Germinal center (tissue), 1 donor: ENCODE measurements at places on chromosomes 4 and X.

DNA sequence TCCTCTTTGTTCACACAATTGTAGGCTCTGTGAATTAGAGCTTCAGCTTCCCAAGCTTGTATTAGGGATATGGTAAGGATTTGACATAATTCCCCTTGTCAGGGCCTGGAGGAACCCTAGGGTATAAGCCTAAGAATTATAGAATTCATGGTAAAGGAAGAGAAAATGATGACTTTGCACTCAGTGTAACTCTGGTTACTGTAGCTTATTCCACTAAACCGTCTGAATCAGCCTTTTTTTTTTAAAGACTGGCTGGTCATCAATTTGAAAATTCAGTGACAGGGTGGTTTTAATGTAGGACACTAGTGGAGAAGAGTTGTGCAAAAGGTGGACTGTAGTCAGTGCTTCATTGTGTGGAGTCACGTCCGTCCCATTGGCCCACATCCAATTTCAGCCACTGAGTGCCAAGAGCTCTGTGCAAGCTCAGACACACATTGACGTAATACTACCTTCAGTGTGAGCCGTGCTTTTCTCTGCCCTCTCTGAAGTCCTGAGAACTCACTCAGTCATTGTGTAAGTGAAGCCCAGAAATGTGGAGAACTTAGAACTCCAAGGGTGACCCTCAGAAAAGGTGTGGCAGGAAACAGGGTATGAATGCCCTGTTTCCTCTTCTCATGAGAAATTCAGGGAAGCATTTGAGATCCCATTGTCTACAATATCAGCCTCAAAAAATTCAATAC, 449.8 kb downstream of the C4orf33 start:
- DNase-seq: no peak

GRCh38 chrX:76921176-76921575, 493.7 kb downstream of the MAGEE1 start:
- no peak for DNase-seq

- DNase-seq: no peak
These were observed 427 bp downstream of the LAMTOR3 start for GRCh38 chr4:99893839-99894160.

DNA sequence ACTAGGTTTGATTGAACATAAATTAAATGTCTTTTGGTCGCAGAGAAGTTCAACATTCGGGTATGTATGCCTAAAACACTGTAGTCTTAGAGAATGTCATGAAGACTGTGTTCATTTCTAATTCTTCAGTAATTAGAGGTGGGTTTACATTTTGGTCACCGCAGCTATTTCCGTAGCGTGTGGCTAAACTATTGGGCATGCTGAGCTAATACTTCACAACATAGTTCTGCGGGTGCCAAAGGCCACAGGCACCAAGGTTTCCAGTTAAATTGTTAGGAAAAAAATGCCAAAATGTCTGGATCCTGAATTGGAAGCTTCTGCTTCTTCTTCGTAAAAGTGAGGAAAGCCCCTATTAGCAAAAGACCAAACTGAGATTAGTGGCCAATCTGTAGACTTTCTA, 25.1 kb downstream of the SMIM31 start:
- DNase-seq: no peak

- no peak for DNase-seq
These were observed 84.5 kb downstream of the PRKG2 start for GRCh38 chr4:81130569-81130968.

GRCh38 chr4:145888393-145888792, 50.2 kb downstream of the ZNF827 start:
- no peak for DNase-seq

GRCh38 chr4:41644288-41644914, 104.1 kb downstream of the PHOX2B start:
- DNase-seq: peak; percentile 15

GRCh38 chr4:156803056-156803455, 168.5 kb downstream of the PDGFC start:
- DNase-seq: no peak

GRCh38 chrX:15683193-15683592, 18.6 kb upstream of the CLTRN start:
- DNase-seq: no peak

DNA sequence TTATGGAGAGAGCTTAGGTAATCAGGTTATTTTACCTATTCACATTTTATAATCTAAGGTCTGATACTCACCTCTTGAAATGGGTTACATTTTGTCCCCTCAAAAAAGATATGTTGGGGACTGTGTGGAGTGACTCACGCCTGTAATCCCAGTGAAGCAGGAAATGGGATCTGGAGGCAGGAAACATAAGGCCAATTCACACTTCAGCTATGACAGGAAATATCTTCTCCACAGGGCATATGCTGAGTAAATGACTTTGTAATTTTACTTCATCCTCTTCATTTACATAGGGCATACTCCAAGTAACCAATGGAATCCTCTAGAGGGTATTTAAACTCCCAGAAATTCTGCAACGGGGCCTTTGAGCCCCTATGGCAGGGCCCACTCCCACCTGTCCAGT, 54.8 kb upstream of the ZMAT1 start:
- no peak for DNase-seq

DNA sequence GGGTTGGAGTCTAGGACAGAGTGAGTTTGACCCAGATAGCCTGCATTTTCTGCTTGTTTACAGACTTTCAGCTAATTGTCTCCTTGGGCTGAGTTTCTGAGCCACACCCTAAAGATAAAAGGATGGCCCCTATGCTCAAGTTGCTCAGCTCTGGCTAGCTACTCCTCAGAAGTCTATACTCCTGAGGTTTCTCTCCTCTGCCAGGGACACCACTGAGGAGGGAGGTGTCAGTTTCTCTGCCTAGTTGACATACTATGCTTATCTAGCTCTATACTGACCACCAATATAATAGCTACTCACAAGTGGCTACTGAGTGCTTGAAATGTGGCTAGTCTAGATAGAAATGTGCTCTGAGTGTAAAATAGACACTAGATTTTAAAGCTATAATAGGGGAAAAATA, 23.6 kb downstream of the HADH start:
- no peak for DNase-seq

GRCh38 chr4:18859468-18859867, 837.9 kb upstream of the LCORL start:
- DNase-seq: no peak
